Upper lobe of left lung (tissue), 6 donors: ENCODE measurements at places on chromosomes 4 and X. TPM values are rescaled to one million over a fixed set of nuclear protein-coding genes. Genes with fewer than 3 reads are reported as not detected.

DNA sequence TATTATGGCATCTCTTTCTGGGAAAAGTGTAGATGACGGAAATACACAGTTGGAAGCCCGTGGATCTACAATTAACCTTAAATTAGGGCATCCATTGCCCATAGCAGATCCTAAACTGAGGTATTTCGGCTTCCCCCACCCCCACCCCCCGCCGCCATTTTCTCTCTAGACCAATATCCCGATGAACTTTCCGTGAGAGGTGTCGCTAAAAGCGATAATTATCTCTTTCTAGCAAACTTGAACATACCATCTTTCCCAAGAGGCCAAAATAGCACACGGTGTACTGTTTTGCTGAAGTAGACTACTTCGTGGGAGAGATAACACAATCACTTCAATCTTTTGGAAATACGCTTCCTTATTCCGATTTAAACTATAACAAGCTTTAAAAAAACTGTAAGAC, 554 bp downstream of the KLHL15 start:
- DNase-seq: no peak

- DNase-seq: peak; percentile 60
These were observed 88.0 kb downstream of the LEF1 start for GRCh38 chr4:108080747-108081146.

DNA sequence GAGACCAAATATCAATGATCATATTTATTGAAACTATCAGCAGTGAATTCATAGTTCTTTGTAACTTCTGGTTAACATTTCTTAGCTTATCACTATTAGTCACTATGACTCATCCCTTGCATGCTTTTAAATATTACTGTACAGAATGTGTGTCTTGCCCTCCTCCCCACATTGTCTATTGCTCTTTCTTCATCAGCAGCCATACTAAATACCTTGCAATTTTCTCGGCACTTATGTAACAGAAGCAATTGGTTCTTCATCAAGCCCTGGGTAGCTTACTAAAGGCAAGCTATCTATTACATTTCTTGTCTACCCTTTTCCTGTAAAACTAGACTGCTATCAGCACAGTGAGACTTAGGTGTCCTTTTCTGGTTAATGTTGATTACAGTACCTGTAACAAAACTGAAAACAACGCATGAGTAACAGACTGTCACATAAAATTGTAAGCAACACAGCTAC, 8.2 kb downstream of the KLHL4 start:
- DNase-seq: no peak

DNA sequence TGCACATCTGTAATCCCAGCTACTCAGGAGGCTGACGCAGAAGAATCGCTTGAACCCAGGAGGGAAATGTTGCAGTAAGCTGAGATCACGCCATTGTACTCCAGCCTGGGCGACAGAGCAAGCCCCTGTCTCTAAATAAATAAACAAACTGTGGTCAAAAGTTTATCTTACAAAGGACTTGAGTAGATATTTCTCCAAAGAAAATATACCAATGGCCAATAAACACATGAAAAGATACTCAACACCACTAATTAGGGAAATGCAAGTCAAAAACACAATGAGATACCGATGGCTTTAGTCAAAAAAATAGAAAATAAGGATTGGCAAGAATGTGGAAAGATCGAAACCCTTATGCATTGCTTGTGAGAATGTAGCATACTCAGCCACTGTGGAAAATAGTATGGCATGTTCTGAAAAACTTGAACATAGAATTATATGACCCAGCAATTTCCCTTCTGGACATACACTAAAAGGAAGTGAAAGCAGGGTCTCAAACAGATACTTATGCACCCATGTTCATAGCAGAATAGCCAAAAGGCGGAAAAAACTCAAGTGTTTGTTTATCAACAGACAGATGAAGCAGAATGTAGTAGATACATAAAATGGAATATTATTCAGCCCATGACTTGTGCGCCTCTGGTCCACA, 2.0 kb upstream of the CFAP97 start:
- no peak for DNase-seq

DNA sequence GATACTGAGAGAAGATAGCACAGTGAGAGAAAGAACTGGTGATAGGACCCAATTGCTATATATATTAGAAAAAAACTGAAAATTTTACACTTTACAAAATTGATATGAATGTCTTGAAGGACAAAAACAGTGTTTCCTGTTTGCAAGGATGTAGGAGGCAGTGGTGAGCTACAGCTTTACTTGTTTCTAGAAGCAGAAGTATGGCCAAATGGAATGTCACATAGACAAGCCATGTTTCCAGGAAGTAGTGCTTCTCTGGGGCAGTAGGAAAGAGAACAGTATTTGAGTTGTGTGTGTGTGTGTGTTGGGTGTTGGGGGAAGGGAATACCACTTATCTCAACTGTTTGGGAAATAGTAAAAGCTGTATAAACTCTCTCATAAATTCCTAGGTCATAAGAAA, 60.9 kb upstream of the IBSP start:
- DNase-seq: no peak

GRCh38 chrX:38612281-38612680, 50.9 kb downstream of the TSPAN7 start:
- DNase-seq: no peak

GRCh38 chr4:79502081-79502480, 94.1 kb upstream of the GK2 start:
- DNase-seq: no peak

- DNase-seq: no peak
These were observed 153.8 kb upstream of the AGA start for GRCh38 chr4:177596035-177596434.

GRCh38 chr4:16136827-16137226, 53.0 kb upstream of the PROM1 start:
- DNase-seq: no peak

CD38 gene
- total RNA-seq: 8.5 TPM

HSD17B13 gene
- total RNA-seq: 16.7 TPM

ASB11 gene
- total RNA-seq: not detected

PCGF3 gene
- 85.8 TPM for total RNA-seq

HSFX1 gene
- 1.1 TPM for total RNA-seq

VCX3B gene
- 1.3 TPM for total RNA-seq
